Testis (tissue), 5 donors: ENCODE measurements at places on chromosomes 5 and 9.
A peak's percentile ranks its signal among the peaks of the same experiment; 100 is the strongest.

- no peak for DNase-seq
Measured at GRCh38 chr5:172660974-172661373, 19.9 kb downstream of the NEURL1B start.

GRCh38 chr9:125649315-125649714 lies 57.7 kb downstream of the MAPKAP1 start:
- DNase-seq: no peak

- no peak for DNase-seq
Measured at GRCh38 chr5:62778316-62779009, 199.8 kb downstream of the LRRC70 start.

DNA sequence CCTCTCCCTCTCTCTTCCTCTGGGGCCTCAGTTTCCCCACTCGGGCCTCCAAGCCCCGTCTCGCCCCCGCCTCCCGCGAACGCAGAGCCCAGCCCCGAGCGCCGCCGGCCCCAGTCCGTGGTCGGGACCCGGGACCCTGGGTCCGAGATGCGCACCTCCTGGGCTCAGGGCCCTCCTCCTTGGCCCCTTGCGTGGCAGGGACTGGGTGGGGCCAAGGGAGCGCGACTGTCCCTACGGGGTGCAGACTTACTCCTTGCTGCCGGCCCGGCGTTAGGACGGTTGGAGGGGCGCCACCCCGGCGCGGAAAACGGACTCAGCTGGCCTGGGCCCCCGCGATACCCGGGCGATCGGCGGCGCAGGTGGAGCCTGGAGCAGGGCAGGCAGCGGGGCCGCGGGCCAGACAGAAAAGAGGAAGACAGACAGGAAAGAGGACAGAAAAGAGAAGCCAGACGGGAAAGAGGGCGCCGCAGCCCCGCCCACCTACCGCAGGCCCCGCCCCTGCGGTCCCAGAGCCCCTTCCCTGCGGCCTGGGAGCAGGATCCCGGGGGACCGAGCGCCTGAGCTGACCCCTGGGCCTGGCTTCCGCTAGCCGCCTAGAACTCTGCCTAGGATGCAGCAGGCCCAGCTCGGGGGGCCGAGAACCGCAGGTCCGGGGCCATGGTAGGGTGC lies at the start of gene GBGT1:
Gene GBGT1 (minus strand): TSS at position 411 of the 669 bp plus-strand sequence. CDS start 1,502 bp downstream, outside the sequence.
- peak; percentile 61 for DNase-seq

DNA sequence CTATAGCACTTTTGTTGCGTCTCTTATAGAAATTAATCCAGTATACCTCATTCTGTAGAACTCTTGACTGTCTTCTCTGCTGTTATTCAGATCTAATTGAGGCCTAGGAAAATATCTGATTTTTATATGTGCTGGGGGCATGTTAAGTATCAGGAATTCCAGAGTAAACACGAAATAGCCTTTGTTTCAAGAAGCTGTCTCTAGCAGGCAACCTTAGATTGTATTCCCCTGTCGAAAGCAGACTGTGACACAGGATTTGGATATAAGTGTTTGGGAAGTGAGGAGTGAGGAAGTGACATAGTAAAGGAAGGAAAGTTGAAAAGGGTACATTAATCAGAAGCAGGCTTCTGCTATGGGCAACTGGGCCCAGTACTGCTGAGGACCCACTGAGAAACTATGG lies 72.1 kb upstream of the RASA1 start:
- DNase-seq: no peak

GRCh38 chr9:77916820-77917219 lies 114.8 kb downstream of the GNAQ start:
- no peak for DNase-seq

GRCh38 chr5:90861843-90862586 lies 303.4 kb downstream of the ADGRV1 start:
- no peak for DNase-seq

DNA sequence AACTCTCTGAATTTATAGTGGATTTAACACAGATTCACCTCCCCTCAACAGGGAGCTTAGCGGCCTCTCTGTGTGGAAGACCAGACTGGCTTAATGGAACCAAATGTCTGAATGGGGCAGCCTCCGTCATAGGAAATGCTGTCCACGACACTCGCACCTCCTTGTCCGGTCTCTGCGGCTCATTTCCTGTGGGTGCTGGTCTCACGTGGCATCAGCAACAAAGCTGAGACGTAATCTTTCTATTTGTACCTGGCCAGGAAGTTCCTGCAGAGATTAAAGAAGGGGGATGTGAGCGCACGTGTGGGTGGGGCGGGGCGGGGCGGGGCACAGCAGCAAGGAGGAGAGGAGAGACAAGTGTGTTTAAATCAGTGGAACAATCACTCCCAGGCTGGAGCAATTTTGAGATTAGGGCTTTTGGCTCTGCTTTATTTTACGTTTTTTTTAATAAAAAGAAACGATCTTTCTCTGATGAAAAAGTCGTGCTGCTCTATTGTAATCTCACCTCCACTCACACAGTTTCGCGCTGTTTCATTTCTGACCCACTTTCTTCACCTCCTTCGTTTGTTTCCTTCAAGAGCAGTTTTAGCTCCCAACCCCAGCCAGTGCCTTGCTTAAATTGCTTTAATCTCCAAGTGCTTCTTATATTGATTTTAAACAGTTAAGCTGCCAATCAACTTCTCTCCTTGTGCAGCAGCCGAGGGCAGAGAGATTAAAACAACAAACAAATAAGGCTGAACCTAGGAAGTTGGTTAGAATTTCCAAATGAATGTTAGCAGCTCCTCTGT lies 132.2 kb upstream of the ASTN2 start:
- no peak for DNase-seq

GRCh38 chr9:113853333-113853732 lies 22.8 kb upstream of the ZNF618 start:
- DNase-seq: no peak

- DNase-seq: peak; percentile 40
Measured at GRCh38 chr9:91419222-91420191, 4.1 kb downstream of the NFIL3 start.

DNA sequence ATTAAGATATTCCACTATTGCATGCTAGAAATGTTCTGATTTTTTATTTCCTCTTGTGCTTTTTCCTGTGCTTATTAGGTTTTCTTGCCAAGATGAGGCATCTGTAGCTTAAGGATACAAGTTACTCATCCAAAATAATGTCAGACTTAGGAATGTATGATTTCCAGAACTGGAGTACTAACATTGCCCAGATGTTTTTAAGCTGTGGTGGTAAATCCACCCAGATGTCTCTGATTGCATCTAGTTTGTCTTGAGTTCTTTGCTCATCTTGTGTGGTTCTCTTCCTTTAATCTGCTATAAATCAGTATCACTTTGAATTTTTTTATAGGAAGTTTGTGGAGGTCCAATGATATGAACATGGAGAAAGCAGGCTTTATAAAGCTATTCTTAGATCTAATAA lies 337.5 kb upstream of the ZNF608 start:
- DNase-seq: no peak

DNA sequence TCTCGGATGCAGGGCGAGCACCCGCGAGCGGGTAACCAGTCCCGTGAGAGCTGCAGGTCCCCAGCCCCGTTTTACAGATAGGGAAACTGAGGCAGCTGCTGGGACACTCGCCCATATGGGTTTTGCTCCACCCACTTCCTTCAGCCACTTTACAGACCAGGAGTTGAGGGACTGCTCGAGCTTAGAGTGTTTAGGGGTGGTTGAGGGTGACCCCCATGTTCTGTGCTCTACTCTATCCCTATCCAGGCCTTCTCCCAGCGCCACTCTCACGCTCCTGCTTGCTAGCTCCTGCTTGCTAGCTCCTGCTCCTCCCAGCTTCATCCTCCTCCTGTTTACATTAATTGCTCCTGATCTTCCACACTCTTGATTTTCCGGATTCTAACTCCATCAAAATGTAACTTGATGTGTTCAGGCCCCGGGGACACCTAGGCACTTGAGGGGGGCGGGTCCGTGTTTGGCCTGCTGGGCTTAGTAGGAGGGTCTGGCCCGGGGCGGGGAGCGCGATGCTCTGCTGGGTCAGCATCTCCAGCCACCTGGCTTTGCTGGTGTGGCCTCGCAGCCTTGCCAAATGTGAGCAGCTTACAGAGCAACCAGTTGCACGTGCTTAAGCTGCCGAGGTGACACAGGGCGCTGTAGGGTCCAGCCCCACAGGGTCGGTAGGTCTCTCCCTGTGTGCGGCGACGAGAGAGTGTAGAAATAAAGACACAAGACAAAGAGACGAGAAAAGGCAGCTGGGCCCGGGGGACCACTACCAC lies 1.5 kb upstream of the PTGES2 start:
- no peak for DNase-seq

DNA sequence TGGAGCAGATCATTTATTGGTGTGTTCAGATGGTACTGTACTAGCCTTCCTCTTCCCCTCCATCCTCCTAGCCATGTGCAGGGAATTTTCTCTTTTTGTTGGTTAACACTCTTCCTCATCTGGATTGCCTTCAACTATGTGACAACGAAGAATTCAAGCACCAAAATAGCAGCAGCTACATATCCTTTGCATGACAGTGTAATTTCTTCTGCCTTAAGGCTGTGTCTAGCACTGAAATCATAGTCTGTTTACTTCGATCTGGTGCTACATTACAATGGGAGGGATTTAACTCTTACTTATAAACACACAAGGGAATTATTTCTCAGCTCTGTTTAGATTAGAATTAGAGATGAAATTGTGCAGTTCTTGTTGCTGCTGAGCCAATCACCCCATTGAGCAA lies 260.4 kb downstream of the ARL15 start:
- DNase-seq: no peak

- no peak for DNase-seq
Measured at GRCh38 chr9:22919423-22919822, 472.8 kb downstream of the DMRTA1 start.

DNA sequence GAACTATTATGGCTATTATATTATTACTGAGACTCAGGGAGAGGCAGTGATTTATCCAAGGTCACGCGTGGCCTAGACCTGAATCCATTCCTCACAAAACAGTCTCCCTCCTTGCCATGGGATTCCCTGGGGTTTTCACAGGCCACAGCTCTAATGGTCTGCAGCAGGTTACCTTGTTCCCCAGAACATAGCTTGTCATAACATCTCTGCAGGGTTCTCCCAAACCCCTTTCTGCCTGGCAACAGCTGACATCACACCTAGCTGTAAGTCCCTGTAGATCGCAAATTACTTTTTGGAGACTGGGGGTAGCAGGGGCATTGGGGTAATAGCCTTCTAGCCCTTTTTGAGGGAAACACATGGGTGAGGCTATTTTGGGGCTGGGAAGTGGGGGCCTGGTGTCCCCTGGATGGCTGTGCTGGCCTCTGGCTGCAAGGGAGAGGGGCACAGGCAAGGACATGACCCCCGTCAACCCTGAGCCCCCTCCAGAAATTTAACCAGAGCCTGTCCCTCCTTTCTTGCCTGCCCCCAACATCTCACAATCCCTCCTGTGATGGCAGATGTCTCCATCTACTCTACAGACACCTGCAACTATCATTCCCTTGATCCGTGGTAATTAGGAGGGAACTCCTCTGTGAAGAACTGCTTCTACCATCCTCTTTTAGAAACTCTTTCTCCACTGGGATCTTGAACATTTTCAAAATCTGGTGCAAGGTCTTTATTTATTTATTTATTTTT lies 1.3 kb downstream of the CD74 start:
- DNase-seq: peak; percentile 58
